Fibroblast of the aortic adventitia (primary cell): ENCODE measurements at places on chromosomes 2 and 18.
A peak's percentile ranks its signal among the peaks of the same experiment; 100 is the strongest.

GRCh38 chr18:69737851-69738250 lies 209.8 kb downstream of the CD226 start:
- DNase-seq = no peak

DNA sequence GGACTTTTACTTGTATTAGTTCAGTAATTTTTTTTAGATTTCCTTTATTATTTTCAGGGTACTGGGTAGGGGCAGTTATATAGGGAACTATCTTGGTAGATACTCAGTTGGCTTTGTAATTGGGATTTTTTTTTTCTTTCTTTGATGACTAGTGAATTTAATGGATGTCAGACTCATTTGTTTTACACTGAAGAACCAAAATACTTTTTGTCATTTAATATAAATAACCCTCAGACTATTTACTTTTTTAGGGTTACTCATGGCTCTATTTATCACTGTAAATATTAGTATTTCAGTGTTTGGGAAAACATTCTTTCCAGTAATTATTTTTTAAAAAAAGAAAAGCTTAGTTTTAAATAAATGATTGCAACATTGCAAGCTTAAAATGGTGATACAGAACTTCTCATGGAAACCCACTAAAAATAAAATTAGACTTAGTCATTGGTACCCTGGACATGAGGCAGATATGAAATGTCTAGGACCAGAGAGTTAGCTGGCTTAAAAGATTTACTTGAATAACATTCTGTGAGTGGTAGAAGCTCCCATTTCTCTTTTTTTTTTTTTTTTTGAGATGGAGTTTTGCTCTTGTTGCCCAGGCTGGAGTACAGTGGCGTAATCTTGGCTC lies 74.4 kb upstream of the CYP20A1 start:
- DNase-seq = no peak

DNA sequence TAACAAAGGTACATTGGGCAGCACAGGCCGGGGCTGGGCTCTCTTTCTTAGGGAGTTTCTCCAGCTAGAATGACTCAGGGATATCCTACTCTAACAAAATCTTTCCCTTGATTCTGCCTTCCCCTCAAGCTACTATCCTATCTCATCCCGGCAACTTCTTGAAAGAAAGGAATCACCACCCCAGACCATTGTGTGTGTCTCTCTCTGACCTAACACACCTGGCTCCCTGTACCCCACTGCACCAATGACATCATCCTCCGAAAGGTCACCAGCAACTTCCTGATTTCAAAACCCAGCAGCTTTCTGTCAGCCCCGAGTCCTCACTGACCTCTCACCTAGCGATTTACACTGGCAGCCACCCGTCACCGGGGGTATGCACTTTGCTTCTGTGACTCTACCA lies 72.1 kb upstream of the MAP4K4 start:
- DNase-seq = peak; percentile 17

GRCh38 chr2:10378189-10378588 lies 69.9 kb downstream of the ODC1 start:
- DNase-seq = no peak

- no peak for DNase-seq
These were observed 111.7 kb downstream of the MARCHF4 start for GRCh38 chr2:216260629-216261028.

DNA sequence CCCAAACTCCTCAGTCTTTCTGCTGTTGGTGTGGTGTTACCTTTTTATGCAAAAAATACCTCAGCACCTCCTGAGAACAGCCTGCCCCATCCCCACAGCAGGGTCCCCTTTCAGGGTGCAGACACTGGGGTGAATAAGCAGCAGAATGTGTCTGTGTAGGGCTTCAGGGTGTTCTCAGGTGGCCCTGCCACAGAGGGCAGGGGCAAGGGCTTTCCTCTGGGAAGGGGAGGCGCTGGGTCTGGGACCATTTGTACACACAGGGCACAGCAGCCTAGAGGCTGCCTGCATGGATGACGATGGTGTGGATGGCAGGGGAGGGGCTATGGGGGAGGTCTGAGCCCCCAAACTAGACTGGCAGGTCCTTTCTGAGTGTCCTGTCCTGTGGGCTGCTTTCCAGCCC lies 2.6 kb downstream of the HAAO start:
- DNase-seq = no peak

GRCh38 chr18:35378574-35378896 lies 1.4 kb upstream of the ZNF396 start:
- no peak for DNase-seq

GRCh38 chr18:58858591-58859468 lies 5.8 kb upstream of the ZNF532 start:
- peak; percentile 90 for DNase-seq

GRCh38 chr2:48248251-48248933 lies 281.6 kb upstream of the STON1 start:
- DNase-seq = peak; percentile 89

GRCh38 chr2:67867735-67868134 lies 195.1 kb downstream of the C1D start:
- DNase-seq = peak; percentile 37
